ENCODE measurements at places on chromosomes 3 and 15.

GRCh38 chr15:36361351-36361870 is 218.0 kb upstream of the CDIN1 start:
- DNase-seq = no peak

- no peak for DNase-seq
Observed at GRCh38 chr15:92893200-92893599, 6.9 kb upstream of the CHD2 start.

GRCh38 chr3:11560746-11561145 is 83.0 kb downstream of the VGLL4 start:
- no peak for DNase-seq

DNA sequence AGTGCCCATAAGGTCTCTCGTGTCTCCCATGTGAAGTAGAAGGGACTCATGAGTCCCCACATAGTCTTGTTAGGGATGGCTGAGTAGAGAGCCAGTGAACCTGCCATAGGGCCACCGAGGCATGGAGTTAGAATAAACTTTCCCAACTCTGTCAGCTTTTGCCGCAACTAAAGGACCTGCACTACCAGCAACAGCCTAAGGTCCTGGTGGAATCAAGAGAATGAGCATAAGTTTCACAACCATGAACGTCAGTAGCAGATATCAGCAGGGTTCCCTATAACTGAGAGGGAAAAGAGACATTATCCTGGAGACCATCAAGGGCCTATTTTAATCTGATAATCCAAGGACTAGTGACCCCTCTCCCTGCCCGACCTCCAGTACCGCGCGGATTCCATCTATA is 60.3 kb upstream of the FNDC3B start:
- no peak for DNase-seq

DNA sequence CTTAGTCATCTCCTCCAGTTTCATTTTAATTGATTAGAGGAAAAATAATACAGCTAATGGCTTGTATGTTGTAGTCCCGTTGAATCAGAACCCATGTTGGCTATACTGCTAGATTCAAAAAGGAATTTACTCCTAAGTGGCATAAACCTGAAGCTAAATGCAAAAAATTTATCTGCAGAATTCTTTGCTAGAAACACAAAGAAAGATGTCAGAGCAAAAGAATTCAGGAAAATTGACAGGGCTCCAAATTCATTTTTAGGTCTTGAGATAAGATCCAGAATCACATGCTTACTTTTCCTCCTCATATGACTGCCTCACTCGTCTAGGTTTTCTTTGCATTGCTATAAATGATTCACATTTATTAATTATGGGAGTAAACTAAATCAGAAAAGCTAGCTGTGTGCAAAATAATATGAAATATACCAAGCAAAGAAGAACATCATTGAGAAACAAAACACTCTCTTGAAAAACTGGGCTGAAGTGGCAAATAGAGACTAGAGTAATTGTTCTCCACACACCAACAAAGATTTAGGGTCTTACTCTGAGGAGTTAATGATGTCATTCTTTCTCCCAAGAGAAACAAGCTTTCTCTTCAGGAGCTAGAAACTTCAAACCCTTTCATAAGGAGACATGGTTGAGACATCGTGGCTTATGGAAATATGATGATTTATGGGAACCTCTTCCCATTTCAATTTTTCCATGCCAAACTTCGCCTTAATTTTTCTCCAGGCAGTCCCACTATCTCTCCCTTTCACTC is 94.8 kb upstream of the FEZF2 start:
- no peak for DNase-seq

GRCh38 chr3:46664188-46664970 is 29.1 kb downstream of the ALS2CL start:
- no peak for DNase-seq

DNA sequence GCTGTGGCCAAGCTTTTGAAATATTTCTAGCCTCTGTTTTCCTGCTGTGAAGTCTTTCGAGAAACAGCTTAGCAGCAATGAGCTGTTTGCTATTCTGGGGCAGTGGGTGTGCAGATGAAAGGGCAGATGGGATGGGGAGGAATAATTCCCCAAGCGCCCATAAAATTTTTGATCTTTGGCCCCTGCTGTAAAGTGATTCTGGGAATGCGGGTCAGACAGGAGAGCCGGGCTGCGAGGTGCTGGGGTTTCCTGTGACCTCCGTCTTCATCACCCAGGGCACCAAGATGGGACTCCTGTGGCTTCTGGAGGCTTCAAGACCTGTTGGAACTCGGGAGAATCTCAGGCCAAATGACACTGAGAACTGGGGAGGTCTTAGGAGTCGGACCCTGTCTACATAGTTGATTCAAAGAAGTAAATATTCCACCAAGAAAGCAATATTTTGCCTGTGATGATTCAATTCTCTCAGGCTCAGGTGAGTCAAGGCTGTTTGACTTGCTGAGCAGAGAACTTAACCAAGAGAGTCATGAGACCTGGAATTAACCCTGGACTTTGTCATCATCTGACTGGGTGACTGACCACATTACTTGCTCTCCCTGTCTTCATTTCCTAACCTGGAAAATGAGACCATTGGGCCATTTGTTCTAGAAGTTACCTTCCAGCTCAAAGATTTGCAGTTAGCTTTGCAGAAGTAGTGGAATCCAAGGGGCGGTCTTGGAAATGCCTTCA is 86.4 kb downstream of the POLR2M start:
- DNase-seq = no peak

GRCh38 chr3:12421132-12421531 is 63.1 kb upstream of the TSEN2 start:
- DNase-seq = no peak

GRCh38 chr3:9750556-9751411 is 1.0 kb downstream of the OGG1 start:
- DNase-seq = no peak

- DNase-seq = no peak
Observed at GRCh38 chr15:78093242-78094020, 1.1 kb downstream of the SH2D7 start.

DNA sequence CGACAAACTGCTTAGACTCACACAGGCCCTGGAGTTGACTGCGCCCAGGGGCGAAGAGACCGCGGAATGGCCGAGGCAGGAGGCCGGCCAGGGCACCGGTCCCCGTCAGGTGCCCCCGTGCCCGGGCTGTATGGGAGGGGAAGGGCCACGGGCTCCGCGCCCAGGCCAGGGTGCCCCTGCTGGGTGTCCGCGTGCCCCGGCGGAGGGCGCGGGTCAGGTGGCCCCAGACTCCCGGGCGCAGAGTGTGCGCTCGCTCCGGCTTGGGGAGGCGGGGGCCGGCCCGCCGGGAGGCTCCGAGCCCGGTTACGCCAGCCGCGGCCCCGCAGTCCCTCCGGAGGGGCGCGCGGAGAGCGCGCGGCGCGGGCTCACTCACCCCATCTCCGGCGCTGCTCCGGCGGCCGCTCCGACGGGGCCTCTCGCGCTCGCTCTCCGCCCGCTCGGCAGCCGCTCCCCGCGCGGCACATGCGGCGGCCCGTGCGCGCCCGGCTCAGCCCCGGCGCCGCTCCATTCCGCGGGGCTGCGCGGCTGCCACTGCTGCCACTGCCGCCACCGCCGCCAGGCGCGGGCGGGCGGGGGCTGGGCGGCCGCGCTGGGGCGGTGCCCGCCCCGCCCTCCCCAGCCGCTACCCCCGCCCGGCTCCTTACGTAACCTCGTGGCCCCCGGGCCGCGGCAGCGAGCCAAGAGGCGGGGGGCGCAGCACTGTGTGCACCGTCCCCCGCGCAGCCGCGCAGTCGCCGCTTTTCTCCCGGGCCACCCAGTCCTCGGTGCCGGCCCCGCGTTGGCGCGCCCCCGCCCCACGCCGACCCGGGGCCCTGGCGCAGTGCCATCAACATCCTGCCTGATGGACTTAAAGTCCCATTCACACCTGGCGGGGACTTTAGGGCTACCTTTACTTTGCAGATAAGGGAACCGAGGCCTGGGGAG is at the start of gene HOMER2:
HOMER2 (minus strand) TSS at position 563 of the 924 bp plus-strand sequence; CDS start at position 378, 185 bp downstream.
- DNase-seq = no peak

GRCh38 chr3:192816351-192816750 is 89.0 kb upstream of the FGF12 start:
- no peak for DNase-seq

GRCh38 chr3:117874028-117874690 is 1160.5 kb downstream of the IGSF11 start:
- DNase-seq = no peak

DNA sequence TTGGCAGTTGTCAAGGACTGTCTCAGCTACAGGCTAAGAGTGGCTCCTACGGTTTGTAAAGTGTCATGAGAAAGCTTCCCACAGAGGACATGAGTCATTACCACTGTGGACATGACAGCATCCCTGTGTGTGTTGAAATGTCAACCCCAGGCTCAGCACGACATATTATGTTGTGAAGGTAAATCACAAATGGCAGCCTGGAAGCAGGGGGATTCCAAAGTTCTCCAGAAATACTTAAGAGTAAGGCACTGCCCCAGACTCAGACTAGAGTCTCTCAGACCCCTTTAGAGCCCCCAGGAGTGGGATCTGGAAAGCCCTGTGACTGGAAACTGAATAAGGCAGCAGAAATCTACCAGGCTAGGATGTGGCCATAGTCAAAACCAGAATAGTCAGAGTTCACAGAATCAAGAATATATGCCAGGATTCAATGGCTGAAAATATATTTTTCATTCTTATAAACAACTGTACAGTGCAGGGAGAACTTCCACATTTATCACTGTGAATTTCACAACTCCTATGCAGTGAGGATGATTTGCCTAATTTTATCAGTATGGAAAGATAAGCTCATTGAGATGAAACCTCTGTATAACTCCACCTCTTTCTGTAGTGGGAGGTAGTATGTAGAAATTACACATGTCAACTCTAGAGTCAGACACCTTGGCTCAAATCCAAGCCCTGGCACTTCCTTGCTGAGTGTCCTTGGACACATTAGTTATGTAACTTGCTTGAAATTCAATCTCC is 237.1 kb upstream of the CFAP20DC start:
- DNase-seq = no peak

GRCh38 chr15:42737529-42738328 is 801 bp upstream of the CDAN1 start:
- DNase-seq = no peak

DNA sequence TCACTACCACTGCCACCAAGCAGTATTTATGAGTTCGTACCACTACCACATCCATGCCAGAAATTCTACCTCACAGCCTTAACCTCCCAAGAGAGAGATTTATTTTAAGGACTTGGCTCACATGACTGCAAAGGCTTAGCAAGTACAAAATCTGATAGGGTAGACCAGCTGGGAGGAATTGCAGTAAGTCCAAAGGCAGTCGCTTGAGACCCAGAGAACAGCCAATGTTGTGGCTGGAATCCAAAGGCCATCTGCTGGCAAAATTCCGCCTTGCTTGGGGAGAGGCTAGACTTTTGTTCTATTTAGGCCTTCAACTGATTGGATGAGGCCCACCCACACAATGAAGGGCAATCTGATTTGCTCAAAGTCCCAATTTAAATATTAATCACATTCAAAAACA is 101.4 kb upstream of the STT3B start:
- no peak for DNase-seq

- DNase-seq = no peak
Observed at GRCh38 chr3:45026957-45027356, 854 bp downstream of the CLEC3B start.

Measured in esophagus squamous epithelium (tissue), 5 donors.